Colonic mucosa (tissue), 4 donors: ENCODE measurements at places on chromosomes 12 and 14. TPM values are rescaled to one million over a fixed set of nuclear protein-coding genes. Genes with fewer than 3 reads are reported as not detected.

ADCK1 gene
- 7.4 TPM for total RNA-seq

IL31 gene
- total RNA-seq, result not detected

DNA sequence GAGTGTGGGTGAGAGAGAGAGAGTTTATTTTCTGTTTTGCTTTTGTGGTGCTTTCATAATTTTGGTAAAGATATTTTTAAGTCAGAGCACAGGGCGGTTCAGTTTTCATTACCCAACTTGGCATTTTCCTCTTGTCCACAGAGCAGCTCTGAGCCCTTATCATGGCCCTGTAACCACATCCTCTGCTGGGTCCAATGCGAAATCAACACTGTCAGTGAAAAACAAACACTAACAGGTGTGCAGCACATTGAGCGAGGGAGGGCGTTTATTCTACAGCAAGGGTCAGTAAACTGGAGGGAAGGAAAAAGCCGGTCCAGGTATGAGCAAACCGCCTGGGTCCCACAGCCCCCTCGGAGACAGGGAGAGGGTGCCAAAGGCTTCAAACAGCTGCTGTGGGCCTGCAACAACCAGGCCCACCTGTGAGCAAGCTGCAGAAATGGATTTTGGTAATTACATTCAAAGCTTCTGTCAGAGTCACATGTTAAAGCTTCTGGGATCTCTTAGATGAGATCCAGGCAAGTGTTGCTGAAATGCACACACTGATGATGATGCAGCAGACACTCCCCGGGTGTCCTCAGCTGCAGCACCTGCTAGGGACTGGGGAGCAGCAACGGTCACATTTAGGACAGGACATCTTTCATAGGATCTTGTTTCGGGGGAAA is 132.7 kb upstream of the DYRK2 start:
- no peak overlapping the region for H3K4me3 ChIP-seq
- H3K27ac ChIP-seq, result peak overlapping the region; percentile 23
- no peaks in the 10 kb centered on the region for H3K27me3 ChIP-seq
- no peaks in the 10 kb centered on the region for H3K4me1 ChIP-seq
- no peaks in the 10 kb centered on the region for H3K36me3 ChIP-seq

GRCh38 chr12:52085682-52086180 is 6.2 kb downstream of the SMIM41 start:
- DNase-seq, result no peak
- H3K4me3 ChIP-seq, result no peak overlapping the region
- H3K27ac ChIP-seq, result no peak overlapping the region
- H3K36me3 ChIP-seq, result no peaks in the 10 kb centered on the region
- H3K27me3 ChIP-seq, result no peaks in the 10 kb centered on the region

DNA sequence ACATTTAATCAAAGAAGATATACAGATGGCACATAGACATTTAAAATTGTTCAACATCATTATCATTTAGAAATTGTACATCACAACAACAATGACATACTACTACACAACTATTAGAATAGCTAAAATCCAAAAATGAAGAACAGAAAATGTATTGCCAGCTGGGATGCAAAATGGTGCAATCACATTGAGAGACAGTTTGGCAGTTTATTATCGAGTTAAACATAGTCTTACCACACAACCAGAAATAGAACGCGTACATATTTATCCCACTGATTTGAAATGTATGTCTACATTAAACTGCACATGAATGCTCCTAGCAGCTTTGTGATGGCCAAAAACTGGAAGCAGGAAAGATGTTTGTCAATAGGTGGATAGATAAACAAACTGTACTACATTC is 791.5 kb upstream of the MGAT4C start:
- H3K27me3 ChIP-seq, result no peaks in the 10 kb centered on the region
- H3K4me1 ChIP-seq, result no peaks in the 10 kb centered on the region
- DNase-seq, result no peak
- no peaks in the 10 kb centered on the region for H3K36me3 ChIP-seq
- H3K4me3 ChIP-seq, result no peak overlapping the region
